Stimulated activated naive CD4-positive, alpha-beta T cell treated with Interleukin-2 at 50 U/mL for 16 hours (primary cell): ENCODE measurements at places on chromosomes 12 and 14.

- DNase-seq = no peak
Measured at GRCh38 chr12:113202300-113203075, 17.0 kb downstream of the RITA1 start.

GRCh38 chr12:71694099-71694820 is 8.4 kb downstream of the TMEM19 start:
- no peak for DNase-seq

DNA sequence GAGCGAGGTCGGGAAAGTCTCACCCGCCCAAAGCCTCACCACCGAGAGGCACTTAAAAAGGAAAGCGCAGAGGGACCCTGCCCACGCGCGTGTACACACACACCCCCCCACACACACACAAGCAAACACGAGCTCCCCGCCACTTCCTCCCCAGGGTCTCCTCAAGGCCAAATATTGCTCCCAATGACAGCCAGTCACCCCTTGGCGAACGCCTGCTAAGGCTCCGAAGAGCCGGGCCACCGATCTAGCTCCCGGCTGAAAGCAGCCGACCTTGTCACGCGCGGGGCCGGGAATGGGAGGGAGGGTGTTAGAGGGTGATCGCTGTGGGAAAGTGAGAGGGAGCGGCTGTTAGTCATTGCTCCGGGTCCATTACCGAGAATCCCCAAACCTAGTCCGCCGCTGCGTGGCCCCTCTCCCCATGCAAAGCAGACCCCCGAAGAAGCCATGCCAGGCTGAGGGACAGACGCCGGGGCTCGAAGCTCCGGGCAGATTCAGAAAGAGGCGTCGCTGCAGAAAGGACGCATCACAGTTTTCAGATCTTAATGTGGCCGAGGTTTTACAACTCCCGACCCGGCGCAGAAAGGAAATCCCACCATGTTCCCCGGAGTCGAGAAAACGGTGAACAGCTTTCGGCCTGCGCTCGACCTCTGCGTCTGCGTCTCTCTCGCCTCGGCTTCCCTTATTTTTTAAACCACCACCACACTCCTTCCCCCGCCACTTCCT is 2.6 kb downstream of the BMP4 start:
- no peak for DNase-seq

GRCh38 chr12:52120951-52121823 is 41.7 kb downstream of the SMIM41 start:
- DNase-seq = no peak

- DNase-seq = no peak
Measured at GRCh38 chr12:56162468-56163290, 4.5 kb downstream of the MYL6 start.

DNA sequence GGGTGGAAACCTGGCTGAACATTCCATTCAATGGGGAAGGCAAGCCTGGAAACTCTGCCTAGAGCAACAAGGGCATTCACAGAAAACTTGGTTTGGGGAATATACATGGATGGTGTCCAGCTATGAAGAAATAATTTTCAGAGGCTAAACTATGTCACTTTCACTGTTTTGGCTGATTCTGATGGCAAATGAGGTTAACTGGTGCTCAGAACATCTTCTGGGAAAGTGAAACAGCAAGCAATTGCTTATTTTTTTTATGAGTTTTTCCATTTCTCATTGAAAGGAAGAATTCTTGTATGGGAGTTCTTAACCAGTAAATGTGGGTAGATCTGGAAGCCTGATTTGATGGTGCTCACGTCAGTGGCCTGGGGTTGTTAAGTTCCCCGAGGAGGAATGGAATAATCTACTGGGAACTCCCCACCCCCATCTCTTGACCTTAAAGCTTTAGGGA is 132.8 kb upstream of the BTG1 start:
- DNase-seq = no peak

- DNase-seq = no peak
Measured at GRCh38 chr14:70190156-70190555, 1.4 kb upstream of the SLC8A3 start.

DNA sequence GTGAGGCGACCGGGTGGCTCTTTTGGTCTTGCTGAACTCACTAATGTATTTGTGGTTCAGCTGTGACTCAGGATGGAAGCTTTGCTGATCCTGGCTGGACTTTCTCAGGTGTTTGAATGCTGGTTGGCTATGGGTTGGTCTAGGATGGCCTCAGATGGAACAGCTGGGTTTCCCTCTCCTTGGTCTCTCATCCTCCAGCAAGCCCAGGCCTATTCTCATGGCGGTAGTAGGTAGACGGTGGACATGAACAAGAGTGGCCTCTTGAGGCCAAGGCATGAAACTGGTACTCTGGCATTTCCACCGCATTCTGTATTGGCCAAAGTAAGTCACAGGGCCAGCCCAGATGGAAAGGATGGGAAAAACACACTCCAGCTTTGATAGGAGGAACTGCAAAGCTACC is 11.8 kb upstream of the POLR3B start:
- DNase-seq = no peak

DNA sequence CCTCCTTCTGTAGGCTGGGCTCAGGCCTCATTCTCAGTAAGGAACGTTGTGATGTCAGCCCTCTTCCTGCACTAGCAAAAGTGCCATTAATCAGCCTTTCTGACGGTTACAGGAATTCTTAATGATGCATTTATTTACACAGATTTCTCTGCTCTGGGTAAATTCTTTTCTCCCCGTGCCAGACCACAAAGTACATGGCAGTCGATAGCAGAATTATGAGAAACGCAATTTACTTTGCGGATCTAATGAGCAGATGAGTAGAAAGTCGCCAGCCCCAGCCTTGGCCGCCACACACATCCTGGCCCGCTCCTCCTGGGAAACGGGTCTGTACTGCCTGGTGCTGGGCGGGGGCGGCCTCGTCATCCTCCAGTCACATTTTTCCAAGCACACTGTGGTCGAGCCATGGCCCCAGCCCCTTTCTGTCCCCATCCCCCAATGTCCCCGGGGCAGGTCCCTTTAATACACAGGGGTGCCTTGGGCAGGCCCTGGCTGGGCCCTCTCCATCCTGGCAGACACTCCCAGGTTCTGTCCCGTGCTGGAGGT is 25.9 kb downstream of the NOC4L start:
- no peak for DNase-seq

DNA sequence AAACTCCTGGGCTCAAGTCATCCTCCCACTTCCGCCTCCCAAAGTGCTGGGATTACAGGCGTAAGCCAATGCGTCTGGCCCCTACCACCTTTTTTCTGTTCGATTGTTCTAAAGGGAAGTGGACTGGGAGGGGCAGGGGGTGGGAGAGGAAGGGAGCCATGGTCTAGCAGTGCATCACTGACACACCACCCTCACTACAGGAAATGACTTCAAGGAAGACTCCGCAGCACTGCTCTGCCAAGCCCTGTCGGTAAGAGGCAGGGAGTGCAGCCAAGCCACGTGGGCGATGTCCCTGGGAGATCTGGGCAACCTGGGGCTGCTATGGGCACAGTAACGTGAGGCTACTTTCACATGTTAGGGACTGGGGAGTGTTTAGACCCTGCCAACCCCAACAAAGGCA is 18.0 kb downstream of the LRRC74A start:
- peak; percentile 33 for DNase-seq

DNA sequence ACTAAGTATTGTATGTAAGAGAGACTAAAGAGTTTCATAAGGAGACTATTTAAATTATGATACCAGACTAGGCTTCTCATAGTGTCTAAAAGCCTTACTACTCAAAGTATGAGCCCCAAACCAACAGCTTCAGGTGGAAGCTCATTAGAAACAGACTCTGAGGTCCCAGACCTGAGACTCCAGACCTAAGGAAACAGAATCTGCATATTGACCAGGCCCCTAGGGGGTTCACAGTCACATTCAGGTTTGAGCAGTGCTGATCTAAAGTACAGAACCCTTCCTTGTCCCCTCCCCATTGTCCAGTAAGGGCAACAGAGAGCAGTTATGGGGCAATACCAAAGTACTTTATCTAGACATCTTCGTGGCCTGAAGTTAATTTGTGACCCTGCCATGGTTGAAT is 87.7 kb downstream of the SSPN start:
- DNase-seq = no peak

DNA sequence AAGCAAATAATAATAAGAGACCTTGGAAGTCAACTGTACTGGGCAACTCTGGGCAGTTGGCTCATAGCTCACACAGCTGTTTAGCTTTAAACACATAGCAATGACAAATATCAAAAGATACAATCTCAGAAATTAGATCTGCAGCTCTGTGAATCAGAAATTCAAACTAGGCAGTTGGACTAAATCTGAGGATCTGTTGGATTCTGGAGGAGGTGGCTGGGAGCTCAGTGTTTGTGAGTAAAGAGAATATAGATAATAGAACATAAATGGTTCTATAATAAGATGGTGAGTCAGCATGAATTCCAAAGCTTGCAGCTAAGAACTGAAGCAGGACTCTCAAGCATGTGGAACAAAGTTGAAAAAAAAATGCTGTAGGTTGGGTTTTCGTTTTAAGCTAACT is 1949.4 kb upstream of the SEL1L start:
- no peak for DNase-seq

DNA sequence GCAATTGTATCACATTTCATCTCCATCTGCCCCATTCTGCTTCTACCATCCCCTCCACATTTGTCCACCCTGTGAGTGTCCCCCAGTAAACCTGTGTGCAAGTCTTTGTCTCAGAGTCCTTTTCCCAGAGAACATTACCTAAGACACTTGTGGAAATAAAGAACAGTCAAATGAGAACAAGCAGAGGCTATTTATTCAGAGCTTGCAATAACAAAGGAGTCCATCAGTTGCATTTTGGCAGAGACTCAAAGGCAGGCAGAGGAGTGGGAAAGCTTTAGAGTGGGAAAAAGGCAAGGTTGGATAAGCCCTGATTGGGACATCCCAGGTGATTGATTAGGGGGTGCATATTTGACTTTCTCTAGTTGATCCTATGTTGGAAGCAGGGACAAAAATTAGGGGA is 18.2 kb upstream of the PPFIBP1 start:
- DNase-seq = no peak

- no peak for DNase-seq
Measured at GRCh38 chr14:24688030-24688658, 54.2 kb upstream of the GZMB start.

- no peak for DNase-seq
Measured at GRCh38 chr12:94812345-94812744, 162.0 kb upstream of the TMCC3 start.

DNA sequence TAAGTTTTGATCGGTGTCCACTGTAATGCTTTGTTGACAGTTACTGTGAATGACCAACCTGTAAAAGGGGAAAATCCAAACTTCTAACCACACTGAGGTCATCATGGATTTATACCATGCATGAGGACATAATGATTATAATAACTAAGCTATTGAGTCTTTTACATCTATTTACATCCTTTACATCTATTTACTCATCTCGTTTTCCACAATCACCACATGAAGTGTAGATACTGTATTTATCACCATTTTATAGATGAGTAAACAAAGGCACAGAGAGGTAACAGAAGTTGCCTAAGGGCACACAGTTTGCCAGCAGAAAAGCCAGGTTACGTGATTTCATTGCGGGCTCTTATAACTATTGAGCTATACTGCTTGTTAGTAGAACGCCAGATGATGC is 27.9 kb upstream of the EID3 start:
- no peak for DNase-seq

GRCh38 chr14:87241018-87241768 is 751.8 kb downstream of the GALC start:
- no peak for DNase-seq

DNA sequence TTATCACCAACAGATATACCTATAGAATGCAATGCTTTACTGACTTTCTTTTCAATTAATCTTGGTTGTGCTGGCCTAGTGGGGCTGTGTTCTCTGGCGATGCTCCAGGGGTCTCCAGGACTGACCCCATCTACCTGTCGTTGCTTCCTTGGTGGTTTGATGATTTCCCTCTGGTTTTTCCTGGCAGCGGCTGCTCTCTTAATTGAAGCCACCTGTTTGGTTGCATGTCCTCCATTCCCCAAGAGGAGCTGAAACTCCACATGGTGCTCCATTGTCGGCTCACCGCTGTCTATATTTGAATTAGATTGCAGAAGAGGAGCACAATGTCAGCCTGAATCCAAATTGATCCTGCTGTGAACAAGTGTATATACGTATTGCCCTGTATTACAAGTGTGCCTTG is 7.1 kb upstream of the IFNG-AS1 start:
- no peak for DNase-seq

GRCh38 chr12:106985479-106985878 is 1.5 kb downstream of the MTERF2 start:
- no peak for DNase-seq

DNA sequence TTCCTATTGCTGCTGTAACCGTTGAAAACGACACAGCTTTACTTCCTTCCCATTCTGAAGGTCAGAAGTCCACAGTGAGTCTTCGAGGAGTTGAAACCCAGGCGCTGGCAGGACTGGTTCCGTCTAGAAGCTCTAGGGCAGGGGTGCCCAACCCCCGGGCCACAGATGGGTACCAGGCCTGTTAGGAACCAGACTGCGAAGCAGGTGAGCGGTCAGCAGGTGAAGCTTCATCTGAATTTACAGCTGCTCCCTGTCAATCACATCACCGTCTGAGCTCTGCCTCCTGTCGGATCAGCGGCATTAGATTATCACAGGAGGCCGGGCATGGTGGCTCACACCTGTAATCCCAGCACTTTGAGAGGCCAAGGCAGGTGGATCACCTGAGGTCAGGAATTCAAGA is 12.6 kb upstream of the SFSWAP start:
- DNase-seq = no peak

DNA sequence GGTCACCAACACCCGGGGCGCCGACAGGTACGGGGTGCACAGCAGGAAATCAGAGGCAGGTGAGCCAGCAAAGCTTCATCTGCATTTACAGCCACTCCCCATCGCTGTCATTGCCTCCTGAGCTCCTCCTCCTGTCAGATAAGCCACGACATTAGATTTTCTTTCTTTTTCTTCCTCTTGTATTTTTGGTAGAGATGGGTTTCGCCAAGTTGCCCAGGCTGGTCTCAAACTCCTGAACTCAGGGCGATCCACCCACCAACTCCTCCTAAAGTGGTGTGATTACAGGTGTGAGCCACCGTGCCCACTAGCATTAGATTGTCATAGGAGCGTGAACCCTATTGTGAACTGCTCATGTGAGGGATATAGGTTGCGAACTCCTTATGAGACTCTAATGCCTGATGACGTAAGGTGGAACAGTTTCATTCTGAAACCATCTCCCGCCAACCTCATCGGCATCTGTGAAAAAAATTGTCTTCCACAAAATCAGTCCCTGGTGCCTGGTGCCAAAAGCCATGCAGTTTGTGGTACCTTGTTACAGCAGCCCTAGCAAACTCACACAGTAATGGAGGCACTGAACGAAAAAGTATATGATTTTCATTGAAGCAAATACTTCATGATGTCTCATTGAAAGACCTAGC is 1.5 kb downstream of the STYK1 start:
- DNase-seq = no peak

- DNase-seq = no peak
Measured at GRCh38 chr14:66104486-66104885, 381.7 kb upstream of the CCDC196 start.

GRCh38 chr14:101926620-101927019 is 37.8 kb upstream of the DYNC1H1 start:
- no peak for DNase-seq

GRCh38 chr12:71216725-71217579 is 59.2 kb upstream of the TSPAN8 start:
- no peak for DNase-seq

DNA sequence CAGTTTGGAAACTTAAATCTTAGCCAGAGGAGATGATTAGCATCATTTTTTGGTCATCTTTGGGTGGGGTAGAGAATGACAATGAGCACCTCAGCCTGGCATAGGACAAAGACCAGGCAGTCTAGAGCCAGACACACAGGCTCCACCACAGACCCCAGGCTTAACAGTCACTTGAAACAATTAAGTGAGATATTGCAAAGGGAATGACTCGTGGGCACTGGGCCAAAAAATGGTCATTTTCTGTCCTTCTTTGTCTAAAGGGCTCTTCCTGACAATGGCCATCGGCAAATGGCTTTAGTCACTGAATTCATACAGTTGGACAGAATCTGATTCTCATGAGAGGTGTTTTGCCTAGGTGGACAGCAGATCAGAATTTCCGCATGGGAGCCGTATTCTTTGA is 78.0 kb upstream of the DICER1 start:
- DNase-seq = no peak
